ENCODE measurements at places on chromosomes 4 and X. TPM values are rescaled to one million over a fixed set of nuclear protein-coding genes. Genes with fewer than 3 reads are reported as not detected.

ADH7 gene
- total RNA-seq = not detected

TMPRSS11D gene
- total RNA-seq = not detected

SRPX gene
- total RNA-seq = 45.2 TPM

PSAPL1 gene
- total RNA-seq = not detected

SUPT20HL1 gene
- not detected for total RNA-seq

COL25A1 gene
- total RNA-seq = not detected

SMIM10 gene
- 12.6 TPM for total RNA-seq

ARAP2 gene
- 0.32 TPM for total RNA-seq

PCDH19 gene
- 0.81 TPM for total RNA-seq

AREG gene
- total RNA-seq = not detected

CT45A10 gene
- not detected for total RNA-seq

RASL11B gene
- not detected for total RNA-seq

ZAR1 gene
- total RNA-seq = not detected

POU3F4 gene
- total RNA-seq = not detected

SPACA5 gene
- total RNA-seq = not detected

CHRNA9 gene
- 3.1 TPM for total RNA-seq

COL4A6 gene
- total RNA-seq = 0.47 TPM

LNX1 gene
- total RNA-seq = 0.39 TPM

SSX2B gene
- total RNA-seq = 0.98 TPM

USP17L10 gene
- not detected for total RNA-seq

TLR1 gene
- total RNA-seq = 5.5 TPM

SPRY1 gene
- total RNA-seq = 1.1 TPM

GRIA3 gene
- total RNA-seq = 4.7 TPM

RAB41 gene
- not detected for total RNA-seq

KANTR gene
- 3.3 TPM for total RNA-seq

RNF150 gene
- 4.0 TPM for total RNA-seq

DCLK2 gene
- total RNA-seq = 18.2 TPM

UCP1 gene
- total RNA-seq = not detected

PAGE1 gene
- 1.1 TPM for total RNA-seq

ARR3 gene
- not detected for total RNA-seq

PWWP3B gene
- total RNA-seq = not detected

MAGEA2B gene
- total RNA-seq = 2.5 TPM

BTC gene
- total RNA-seq = 0.54 TPM

SHOX gene
- total RNA-seq = not detected

ARMCX2 gene
- total RNA-seq = 28.9 TPM

ADD1 gene
- total RNA-seq = 193 TPM

PDE6B gene
- not detected for total RNA-seq

SLC4A4 gene
- total RNA-seq = 2.8 TPM

ZNF674 gene
- total RNA-seq = 3.4 TPM

CFP gene
- not detected for total RNA-seq

HSD17B13 gene
- total RNA-seq = not detected

SPANXB1 gene
- total RNA-seq = 87.1 TPM

MAGEA2 gene
- total RNA-seq = 0.94 TPM

SHROOM2 gene
- 0.98 TPM for total RNA-seq

NOX1 gene
- total RNA-seq = not detected

DRD5 gene
- not detected for total RNA-seq

All from M059J (cell line).